ACHN (cell line): ENCODE measurements at places on chromosomes 2 and 18.

DNA sequence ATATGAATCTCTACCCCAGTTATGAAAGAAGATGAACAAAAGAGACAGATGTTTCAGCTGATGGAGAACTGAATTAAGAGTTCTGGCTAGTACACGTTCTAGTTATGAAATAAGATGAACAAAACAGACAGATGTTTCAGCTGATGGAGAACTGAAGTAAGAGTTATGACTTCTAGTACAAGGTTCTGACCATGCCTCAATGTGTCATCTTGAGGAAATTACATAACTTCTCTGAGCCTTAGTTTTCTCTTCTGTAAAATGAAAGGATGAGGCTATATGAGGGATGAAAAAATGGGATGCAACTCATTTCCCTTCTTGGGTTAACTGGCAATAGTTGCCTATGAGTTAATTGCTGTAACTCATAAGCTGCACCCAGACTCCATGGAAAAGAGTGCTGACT, 92.9 kb upstream of the WDR75 start:
- no peak for DNase-seq

DNA sequence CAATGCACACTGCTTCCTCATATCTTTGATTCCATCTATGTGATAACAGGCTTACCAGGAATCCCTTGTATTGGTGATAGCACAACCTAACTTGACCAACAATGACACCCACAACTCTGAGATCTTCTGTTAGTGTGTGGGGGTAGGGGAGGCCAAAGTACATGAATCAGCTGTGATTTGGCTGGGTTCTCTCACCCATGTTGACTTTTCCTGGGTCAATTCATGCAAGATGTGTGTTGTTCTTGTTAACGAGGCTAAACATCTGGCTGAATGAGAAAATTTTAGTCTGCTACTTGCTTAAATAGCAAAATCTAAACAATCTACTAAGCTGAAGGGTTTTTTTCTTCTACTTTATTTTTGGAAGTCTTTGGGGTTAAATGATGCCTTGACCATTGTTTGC, 341.2 kb upstream of the SLC14A2 start:
- DNase-seq, result no peak

DNA sequence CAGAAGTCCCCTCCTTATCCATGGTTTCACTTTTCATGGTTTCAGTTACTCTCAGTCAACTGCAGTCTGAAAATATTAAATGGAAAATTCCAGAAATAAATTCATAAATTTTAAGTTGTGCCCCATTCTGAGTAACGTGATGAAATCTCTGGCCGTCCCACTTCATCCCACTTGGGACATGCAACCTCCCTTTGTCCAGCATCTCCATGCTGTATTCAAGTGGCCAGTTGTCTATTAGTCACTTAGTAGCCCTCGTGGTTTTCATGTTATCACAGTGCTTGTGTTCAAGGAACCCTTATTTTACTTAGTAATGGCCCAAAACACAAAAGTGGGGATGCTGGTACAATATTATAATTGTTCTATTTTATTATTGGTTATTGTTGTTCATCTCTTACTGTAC, 18.0 kb upstream of the DAPL1 start:
- DNase-seq, result no peak

- no peak for DNase-seq
Observed at GRCh38 chr2:44944102-44944951, 2.8 kb downstream of the SIX3 start.

DNA sequence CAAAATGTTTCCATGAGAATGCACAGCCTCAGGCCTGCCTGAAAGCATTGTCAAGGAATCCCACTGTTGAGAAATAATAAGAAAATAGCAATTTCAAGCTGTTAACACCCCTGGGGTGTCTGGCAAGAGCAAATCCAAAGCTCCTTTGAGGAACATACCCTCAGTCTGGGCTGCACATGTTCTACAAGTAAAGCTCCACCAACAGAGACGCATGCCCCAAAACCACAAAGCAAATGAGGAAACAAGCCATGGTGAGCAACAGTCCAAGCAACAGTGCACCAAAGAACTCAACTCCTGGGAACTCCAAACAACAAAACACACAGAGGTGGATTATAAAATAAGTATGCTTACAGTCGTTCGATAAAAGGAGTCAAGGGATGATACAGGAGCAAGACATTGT, 40.3 kb downstream of the CYP27C1 start:
- DNase-seq, result no peak

GRCh38 chr2:20107776-20108175, 56.3 kb upstream of the LAPTM4A start:
- DNase-seq, result no peak

- no peak for DNase-seq
Observed at GRCh38 chr2:238383743-238384380, 42.9 kb upstream of the ASB1 start.

- no peak for DNase-seq
Observed at GRCh38 chr2:220005362-220005761, 377.9 kb downstream of the SLC4A3 start.

DNA sequence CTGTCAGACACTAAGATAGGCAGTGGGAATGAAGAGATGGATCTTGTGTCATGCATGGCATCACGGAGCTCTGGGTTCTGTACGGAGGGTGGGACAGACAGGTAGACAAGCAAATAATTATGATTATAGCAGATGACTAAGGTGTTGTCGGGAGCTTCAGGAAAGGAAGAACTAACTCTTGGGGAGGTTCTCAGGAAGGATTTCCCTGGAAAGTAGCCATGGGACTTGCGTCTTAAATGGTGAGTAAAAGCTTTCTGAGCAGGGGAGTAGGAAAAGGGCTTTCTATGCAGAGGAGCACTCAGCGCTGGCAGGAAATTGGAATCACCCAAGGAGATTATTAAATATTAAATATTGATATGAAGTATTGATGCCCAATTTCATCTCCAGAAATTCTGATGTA, 35.5 kb downstream of the ATOH8 start:
- DNase-seq, result no peak

DNA sequence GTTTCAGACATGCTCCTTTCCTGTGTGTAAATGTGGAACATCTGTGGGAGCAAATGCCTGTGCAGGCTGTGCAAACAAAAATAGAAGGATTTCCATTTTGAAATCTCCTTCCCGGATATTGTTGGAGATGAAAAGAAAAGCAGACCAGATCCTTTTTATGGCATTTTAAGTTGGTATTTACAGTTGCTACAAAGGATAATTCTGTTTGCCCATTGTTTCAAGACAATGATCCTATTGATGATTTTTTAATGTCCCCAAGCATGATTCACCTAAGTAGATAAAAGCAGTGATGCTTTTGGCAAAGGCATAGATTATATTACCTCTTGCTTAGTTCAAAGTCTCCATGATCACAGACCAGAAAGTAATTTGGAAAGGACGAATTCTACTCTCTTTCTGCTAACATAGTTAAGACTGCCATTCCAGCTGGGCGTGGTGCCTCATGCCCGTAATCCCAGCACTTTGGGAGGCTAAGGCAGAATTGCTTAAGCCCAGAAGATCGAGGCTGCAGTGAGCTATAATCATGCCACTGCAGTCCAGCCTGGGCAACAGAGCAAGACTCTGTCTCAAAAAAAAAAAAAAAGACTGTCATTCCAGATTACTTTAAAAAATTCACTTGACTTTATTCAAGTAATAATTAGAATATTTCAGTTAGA, 209.6 kb upstream of the SLC39A10 start:
- no peak for DNase-seq

GRCh38 chr18:74905247-74905646, 303.7 kb downstream of the PTGR3 start:
- no peak for DNase-seq

DNA sequence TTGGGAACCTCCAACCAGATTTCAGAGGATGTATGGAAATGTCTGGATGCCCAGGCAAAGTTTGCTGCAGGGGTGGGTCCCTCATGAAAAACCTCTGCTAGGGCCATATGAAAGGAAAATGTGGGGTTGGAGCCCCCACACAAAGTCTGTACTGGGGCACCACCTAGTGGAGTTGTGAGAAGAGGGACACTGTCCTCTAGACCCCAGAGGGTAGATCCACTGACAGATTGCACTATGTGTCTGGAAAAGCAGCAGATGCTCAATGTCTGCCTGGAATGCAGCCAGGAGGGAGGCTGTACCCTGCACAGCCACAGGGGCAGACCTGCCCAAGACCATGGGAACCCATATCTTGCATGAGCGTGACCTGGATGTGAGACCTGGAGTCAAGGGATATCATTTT, 573.7 kb upstream of the NXPH2 start:
- no peak for DNase-seq

DNA sequence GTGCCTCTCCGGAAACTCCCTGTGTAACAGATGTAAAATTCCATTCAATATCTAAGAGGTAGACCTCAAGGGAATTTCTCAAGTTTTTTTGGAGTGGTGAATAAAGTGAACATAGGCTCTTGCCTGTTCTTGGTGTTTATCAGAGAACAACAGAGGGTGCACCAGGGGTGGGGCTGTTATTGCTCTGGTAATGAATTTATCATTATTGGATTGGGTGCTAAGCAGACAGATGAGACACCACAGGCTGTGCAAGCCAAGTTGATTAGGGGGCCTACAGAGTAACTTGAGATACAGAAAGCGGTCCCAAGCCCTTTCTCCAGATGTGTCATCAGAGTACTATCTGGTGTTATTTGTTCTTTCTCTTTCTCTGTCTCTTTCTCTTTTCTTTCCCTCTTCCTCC, 286.3 kb downstream of the OSR1 start:
- no peak for DNase-seq

DNA sequence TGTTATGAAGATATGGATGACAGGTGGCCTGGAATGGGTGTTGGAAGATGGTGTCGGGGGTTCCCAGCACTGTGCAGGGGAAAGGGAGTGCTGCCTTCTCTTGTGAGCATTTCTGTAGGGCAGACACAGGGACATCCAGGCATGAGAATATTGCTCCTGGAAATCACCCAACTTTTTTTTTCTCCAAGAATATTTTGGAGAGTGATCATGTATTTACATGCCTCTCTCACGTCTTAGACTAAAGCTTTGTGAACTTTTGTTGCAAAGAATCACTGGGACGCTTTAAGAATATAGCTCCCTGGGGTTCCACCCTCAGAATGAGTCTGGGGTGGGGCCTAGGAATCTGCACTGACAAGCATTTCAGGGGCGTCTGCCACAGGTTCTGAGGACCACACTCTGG, 68.7 kb downstream of the VWA3B start:
- DNase-seq, result no peak
